ENCODE measurements at places on chromosomes 2 and 18.

DNA sequence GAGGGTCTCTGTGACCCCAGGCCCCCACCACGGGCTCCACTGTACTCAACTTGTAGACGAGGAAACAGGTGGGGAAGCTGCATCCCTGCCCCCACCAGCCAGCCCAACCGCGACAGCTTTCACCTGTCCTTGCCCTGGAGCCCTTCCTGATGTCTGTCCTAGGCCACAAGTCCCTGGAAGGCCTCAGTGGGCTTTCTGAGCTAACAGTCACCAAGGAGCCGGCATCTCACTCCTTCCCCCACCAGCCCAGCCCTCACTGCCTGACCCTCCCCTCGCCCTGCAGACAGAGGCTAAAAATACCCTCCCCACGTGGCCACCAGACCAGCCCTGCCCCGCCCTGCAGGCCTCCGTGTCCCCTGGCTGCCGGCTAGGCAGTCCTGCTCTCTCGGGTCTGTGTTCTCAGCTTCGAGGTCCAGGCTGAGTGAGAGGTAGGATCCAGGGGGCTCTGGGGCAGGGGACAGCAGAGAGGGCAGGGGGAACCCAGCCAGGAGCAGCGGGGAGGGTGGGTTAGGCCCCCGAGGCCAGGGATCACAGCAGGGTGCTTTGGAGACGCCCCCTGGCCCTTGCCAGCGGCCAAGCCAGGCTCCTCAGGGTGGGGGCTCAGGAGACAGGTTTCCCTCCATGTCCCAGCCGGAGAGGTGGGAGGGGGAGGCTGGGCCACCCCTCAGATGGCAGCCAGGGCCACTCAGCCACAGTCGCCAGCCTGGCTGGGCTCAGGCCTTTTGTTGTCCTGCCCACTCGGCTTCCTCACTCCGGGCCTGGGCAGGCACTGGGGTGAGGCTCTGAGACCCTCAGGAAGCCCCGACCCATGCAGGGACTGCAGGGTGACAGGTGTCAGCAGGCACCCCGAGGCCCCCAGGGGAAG lies at the start of gene KLHL30:
KLHL30 (plus strand) TSS at position 338 of the 865 bp plus-strand sequence. CDS start 2,087 bp downstream, outside the sequence.
- no peak for DNase-seq

DNA sequence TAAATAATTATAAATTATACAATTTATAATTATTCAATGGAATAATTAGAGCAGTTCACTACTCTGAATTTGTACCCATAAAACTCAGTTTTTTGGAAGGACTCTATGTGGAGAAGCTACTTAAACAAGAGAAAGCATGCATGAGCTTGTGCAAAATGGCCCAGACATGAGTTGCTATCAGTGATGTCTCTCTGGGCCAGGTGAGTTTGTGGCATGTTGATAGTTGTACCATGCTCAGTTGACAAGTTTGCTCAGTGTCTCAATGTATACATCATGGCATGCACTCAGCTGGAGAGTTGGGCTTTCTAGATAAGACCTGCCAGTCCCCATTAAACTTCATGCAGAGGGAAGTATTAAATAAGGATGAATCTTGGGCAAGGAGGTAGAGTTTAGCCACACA lies 153.8 kb upstream of the TACR1 start:
- DNase-seq, result no peak

GRCh38 chr18:75364512-75365253 lies 62.8 kb downstream of the SMIM21 start:
- DNase-seq, result no peak

GRCh38 chr18:77161961-77162360 lies 29.4 kb upstream of the MBP start:
- no peak for DNase-seq

DNA sequence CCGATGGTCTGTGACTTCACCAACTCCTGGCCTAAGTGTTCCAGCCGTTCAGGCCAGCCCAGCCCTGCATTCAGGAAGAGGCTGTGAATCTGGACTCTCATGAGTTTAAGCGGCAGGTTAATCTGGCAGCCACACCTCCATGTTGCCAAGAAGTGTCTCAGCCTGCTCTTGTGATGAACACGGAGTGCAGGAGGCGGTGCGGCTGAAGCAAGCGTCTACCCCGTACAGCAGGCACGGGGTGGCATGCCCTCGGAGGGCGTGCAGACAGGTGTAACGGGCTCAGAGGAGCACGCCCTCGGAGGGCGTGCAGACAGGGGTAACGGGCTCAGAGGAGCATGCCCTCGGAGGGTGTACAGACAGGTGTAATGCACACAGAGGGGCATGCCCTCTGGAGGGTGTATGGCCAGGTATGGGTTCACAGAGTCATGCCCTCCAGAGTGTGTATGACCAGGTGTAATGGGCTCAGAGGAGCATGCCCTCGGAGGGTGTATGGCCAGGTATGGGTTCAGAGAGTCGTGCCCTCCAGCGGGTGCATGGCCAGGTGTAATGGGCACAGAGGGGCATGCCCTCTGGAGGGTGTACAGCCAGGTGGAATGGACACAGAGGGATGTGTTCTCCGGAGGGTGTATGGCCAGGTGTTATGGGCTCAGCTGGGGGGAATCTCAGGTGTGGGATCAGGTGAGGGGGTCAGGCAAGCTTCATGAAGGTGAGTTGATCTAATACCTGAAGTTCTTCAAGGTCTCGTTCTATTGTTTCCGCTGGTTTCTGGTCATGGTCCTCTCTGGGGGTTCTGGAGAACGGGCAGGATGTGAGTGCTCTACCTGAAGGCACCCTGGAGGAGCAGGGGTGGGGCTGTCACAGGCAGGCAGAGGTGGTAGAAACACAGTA lies 22.6 kb downstream of the CROCC2 start:
- no peak for DNase-seq

DNA sequence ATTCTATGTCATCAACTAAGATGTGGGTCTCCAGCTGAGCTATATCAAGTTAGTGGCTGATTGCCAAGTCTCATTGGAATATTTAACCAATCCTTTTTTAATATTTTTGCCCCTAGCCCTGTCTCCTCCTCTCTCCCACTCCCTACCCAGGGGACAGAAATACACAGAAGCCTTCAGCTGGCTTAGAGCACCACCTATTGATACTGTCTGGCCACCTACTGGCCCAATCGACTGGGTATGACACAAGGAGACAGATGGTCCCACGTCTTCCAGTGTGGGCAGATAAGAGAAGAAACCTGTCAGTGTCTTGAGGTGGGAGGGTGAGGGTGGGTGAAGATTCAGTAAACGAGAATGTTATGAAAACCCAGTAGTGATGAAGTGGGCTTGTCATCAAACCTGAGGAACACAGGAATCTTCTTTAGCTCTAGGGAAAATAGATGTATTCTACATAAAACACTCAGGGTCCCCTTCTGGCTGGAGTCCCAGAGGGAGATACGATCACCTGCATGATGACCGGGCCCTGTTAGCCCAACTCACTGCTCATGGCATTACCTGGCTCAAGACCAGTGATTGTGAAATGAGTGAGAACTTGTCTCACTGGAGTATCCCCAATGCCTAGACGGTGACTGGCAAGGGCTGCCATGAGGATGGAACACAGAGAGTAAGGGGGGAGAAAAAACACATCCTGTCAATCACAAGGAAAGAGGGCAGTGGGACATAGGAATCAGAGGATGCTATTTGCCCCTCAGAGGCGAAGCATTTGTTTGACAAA lies 26.7 kb downstream of the POLR1A start:
- no peak for DNase-seq

DNA sequence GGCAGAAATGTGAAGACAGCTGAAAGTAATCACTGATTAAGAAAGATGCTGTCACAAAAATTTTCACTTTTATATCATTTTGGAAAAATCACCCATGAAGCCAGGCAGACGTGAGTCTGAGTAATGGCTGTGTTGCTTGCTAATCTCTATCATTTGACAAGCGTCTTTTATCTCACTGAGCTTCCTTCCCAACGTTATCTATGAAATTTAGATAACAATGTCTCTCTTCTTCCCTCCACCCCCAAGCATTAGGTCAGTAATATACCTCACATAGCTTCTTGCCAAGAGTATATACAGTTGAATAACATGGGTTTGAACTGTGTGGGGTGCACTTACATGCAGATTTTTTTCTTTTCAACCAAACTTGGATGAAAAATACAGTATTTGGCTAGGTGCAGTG lies 388.6 kb upstream of the NRXN1 start:
- no peak for DNase-seq

GRCh38 chr2:217049422-217049821 lies 189.6 kb upstream of the TNP1 start:
- DNase-seq, result no peak

DNA sequence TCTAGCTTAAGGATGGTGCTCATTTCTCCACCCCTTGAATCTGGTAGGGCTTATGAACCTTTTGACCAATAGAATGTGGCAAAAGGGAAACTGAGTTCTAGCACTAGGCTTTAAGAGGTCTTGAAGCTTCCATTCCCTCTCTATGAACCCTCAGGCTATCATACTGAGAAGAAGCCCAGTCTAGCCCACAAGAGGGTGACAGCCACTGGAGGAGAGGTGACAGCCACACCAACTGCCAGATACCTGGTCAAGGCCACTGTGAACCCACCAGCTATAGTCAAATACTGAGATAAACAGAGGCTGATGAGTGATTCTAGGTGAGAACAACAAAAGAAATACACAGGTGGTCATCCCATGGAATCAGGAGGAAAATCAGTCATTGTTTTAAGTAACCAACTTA lies 37.6 kb downstream of the NCKAP5 start:
- no peak for DNase-seq

- no peak for DNase-seq
Measured at GRCh38 chr2:37507051-37507410, 162.6 kb downstream of the QPCT start.

DNA sequence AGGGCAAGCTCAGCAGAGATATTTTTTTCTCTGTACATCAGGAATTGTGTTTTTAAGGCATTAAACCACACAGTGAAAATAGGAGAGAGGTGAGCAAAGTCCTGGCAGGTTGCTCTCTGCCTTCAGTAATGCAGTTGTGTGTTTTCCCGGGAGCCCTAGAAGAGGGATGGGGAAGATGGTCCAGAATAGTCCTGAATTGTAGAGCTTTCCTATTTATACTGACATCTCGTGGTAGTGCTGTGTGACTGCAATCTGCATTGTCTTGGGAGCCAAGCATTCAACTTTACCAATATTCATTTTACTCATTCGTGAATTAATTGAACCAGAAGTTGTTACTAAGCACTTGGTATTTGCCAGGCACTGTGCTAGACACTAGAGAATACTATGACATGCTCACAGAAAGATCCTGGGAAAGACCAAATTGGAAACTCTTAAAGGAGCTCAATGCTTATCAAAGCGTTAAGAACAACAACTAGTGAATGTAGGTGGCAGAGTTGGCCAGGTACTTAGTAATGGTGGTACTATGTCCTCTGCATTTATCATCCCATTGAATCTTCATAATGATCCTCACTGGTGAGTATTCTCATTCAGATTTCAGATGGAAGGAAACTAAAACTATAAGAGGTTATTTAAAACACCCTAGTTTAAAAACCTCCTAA lies 214.6 kb downstream of the TRIB2 start:
- peak; percentile 11 for DNase-seq

DNA sequence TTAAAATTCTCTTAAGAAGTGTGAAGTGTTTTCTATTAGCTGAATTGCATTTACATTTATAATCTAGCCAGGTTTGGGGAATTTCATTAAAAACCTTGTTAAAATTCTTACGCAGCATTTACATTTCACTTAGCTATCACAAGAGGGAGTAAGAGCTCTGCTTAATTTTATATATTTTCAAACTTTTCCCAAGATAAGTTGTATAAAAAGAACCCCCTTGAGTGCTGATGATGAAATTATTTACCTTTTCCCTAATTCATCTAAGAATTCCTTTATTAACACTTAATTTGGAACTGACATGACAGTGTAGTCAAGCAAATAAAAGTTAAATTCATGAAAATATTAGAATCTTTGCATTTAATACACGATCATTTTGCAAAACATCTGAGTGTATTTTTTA lies 54.2 kb upstream of the ZSWIM2 start:
- DNase-seq, result no peak

GRCh38 chr18:8277270-8277669 lies 332.0 kb upstream of the RAB12 start:
- DNase-seq, result no peak

DNA sequence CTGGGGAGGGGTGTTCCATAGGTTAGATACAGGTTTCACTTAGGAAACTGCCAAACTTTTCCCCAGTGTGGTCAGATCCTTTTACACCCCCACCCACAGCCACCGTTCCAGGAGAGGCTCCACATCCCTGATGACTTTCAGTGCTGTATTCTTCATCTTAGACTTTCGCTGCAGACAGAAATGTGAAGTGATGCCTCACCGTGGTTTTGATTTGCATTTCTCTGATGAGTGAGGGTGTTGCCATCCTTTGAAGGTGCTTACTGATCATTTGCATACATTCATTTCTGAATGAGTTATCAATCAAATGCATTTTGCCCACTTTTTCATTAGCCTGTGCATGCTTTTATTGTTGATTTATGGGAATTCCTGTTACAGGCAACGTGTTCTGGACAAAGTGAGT lies 14.9 kb downstream of the COPS9 start:
- no peak for DNase-seq

GRCh38 chr2:171178993-171179392 lies 18.3 kb upstream of the TLK1 start:
- no peak for DNase-seq

DNA sequence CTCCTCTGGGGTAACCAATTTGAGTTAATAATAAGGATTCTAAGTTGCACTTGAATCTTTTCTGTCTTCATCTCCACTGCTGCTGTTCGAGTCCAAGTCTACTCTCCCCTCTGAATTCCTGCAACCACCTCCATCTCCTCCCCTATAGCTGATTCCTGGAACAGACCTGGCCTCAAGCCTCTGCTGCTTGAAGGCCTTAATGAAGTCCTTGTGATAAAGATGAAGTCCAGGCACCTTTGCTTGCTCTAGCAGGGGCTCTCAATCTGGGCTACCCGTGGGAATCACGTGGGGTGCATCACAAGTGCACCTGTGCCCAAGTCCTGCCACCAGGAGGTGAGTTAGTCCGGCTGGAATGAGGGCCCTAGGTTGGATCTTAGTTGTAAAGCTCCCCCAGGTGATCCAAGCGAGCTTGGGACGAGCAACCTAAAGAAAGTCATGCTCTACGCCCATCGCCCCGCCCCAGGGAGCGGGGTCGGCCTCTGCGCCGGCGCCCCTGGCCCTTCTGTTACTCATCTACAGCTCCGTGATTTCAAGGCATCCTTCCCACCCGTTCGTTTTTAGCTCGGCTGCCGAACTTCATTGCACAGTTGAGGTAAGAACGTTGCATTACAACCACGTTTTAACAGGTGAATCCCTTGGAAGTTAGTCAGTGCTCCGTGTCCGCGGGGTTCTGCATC lies 905 bp upstream of the IAH1 start:
- no peak for DNase-seq

GRCh38 chr2:204842661-204843485 lies 297.6 kb downstream of the PARD3B start:
- no peak for DNase-seq

- no peak for DNase-seq
Measured at GRCh38 chr18:55869556-55870501, 281.8 kb upstream of the TCF4 start.
